Gastroesophageal sphincter (tissue), 4 donors: ENCODE measurements at places on chromosomes 3 and 15. TPM values are rescaled to one million over a fixed set of nuclear protein-coding genes. Genes with fewer than 3 reads are reported as not detected.
A peak's percentile ranks its signal among the peaks of the same experiment; 100 is the strongest.

The TMEM39A gene
- 21.4 TPM for total RNA-seq

DNA sequence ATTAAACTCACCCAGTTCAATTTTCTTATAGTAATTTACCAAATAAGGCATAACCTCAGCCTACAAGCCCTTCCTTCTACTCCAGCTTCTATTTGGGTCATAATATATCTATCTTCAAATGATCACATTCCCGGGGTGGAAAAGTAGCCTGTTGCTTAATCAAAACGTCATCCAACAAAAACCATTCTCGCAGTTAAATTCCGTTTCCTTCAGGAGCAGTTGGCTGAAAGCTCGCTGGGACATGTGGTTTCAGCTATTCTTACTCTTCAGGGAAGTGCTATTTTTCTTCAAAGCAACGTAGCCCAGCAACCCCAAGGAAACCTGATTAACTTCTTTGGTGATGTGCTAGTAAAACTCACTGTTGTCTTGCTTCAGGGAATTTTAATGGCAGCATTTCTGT is 59.6 kb downstream of the MAGI1 start:
- ATAC-seq = no peak

GRCh38 chr3:161386991-161387770 is 15.9 kb upstream of the SPTSSB start:
- no peak for ATAC-seq

DNA sequence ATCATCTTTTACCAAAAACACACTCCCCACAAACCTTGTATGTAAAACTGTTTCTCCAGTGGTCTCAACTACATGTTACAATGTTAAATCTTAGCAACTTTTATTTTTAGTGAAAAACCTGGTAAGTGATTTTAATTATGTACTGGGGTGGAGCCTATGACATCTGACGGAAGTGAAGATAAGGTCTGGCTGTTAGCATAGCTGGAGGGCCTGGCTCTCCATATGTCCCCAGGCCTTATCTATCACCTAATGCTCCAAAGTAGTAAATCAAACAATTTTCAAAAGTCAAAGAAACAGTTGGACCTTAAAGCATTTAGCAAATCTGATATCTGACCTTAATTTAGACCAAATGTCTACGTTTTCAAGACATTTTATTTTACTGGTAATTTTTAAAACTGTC is 173.6 kb upstream of the SMAD3 start:
- ATAC-seq = no peak

GRCh38 chr3:148582126-148582525 is 115.6 kb upstream of the AGTR1 start:
- peak; percentile 80 for ATAC-seq
